ENCODE measurements at places on chromosomes 12 and 14.

- DNase-seq = no peak
These were observed 5.2 kb downstream of the MYBPC1 start for GRCh38 chr12:101599771-101600484.

DNA sequence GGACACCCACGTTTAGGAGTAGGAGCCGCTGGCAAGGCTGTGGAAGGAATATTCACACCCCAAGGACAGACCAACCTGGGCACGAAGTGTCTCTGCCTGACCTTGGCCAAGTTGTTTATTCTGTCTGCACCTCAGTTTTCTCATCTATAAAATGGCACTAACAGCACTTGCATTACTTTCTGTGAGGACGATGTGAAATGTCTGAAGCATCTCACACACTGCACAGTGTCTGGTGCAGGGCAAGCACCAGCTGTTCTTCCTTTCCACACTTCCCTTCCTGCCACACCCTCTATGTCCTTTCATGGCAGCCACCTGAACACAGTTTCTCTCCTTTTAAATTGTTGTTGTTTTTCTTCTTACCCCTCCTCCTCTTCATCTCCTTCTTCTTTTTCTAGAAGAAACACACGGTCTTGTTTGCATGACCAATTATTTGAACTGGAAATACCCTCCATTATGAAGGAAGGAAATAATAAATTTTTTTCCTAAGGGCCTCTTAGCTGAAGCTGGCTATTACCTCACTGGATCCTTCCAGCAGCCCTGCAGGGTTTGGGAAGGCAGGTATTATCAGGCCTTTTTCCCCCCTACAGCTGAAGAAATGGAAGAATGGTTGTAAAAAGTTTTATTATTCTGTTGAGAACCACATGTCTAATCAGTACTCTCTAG, 42.9 kb upstream of the ATP23 start:
- no peak for DNase-seq

DNA sequence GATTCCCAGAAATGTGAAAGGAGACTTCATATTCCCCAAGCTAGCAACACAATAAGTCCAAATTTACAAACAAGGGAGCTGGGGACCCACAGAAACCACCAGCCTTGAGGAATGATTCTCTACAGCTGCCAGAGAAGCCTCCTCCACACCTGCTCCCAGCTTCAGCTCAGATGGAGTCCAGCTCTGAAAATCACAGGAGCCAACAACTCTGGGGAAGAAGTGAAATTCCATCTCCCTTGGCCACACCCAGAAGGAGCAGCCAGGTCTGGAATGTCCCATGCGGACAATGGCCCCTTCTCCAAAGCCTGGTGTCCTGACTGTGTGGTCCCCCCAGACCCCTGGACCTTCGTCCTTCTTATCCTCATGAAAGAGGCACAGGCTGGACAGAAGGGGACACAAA, 45.4 kb downstream of the SYNE3 start:
- DNase-seq = no peak

- DNase-seq = no peak
These were observed 10.7 kb downstream of the PKP2 start for GRCh38 chr12:32885831-32886230.

- no peak for DNase-seq
These were observed 939.0 kb upstream of the TMEM132C start for GRCh38 chr12:127327986-127328385.

DNA sequence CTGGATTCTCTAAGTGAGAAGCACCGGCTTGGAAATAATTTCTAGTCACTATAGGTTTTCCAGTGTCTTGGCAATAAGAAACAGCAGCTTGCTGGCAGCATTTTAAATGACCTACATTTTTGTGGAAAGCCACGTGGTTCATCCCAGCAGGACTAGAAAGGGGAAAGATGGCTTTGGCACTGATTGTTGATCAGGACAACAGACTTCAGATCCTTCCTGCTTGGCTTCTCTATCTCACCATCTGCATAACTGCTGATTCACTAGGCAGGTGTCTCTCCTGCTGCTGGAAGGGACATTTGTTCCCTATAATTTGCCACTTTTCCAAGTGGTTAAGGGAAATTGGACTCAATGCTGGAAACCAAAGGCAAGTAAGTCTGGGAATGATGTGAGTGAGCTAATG, 131.0 kb downstream of the TTC8 start:
- DNase-seq = no peak

DNA sequence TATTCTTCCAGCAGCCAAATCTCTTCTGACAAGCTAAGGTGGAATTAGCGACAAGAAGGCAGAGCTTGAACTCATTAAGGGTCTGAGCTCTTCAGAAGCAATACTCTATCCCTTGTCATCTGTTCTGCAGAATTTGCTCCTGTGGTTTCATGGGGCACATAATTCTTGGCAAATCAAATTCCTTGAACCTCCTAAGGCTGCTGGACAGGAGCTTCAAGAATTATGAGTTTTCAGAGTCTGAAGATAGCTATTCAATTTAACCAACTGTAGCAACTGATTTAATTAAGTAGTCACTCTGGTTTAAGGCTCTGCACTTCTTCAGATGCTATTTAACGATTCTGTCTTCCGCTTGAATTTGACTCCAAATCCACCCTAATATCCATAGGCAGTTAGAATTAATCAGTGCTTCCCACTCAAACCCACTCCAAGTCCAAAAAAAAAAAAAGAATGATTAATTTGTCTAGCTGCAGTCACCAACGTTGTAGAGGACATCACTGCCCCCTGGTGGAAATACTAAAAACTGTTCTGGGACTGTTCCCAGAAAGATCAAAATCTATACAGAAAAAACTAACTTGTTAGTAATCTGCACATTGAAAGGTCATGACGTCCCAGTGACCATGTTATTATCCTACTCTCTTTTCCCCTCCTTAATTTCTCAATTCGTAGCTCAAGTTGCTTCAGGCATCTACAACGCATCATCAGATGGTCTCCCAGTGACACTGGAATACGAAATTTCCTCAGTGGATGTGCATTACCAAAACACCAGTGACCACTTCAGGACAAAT, 169.9 kb downstream of the KIF21A start:
- DNase-seq = peak; percentile 6

- DNase-seq = no peak
These were observed 460 bp upstream of the SYNE2 start for GRCh38 chr14:63852271-63852816.

DNA sequence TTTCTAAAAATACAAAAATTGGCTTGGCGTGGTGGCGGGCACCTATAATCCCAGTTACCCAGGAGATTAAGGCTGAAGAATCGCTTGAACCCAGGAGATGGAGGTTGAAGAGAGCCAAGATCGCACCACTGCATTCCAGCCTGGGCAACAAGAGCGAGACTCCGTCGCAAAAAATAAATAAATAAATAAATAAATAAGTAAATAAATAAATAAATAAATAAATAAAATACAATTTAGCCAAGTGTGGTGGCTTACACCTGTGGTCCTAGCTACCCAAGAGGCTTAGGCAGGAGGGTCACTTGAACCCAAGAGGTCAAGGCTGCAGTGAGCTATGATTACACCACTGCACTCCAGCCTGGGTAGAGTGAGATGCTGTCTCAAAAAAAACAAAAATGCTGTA, 26.5 kb upstream of the SPTSSA start:
- DNase-seq = no peak

- no peak for DNase-seq
These were observed 470.9 kb downstream of the VRK1 start for GRCh38 chr14:97268097-97268496.

DNA sequence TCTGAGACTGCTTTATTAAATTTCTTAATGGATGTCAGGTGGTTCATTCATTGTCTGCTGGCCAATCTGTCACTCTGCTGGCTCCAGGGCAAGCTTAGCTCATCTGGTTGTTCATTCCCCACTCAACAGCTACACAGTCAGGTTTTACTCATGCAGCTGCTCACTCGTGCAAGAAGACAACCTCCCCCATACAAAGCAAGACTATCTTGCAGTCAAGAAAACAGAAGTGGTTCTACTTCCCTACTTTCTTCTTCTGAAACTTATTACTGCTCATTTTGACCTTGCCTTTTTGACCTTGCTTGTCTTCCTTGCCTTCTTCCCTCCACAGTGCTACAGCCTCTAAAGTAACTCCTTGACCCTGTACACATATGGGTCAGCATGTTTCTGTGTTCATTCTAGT, 277.9 kb downstream of the SSPN start:
- no peak for DNase-seq

DNA sequence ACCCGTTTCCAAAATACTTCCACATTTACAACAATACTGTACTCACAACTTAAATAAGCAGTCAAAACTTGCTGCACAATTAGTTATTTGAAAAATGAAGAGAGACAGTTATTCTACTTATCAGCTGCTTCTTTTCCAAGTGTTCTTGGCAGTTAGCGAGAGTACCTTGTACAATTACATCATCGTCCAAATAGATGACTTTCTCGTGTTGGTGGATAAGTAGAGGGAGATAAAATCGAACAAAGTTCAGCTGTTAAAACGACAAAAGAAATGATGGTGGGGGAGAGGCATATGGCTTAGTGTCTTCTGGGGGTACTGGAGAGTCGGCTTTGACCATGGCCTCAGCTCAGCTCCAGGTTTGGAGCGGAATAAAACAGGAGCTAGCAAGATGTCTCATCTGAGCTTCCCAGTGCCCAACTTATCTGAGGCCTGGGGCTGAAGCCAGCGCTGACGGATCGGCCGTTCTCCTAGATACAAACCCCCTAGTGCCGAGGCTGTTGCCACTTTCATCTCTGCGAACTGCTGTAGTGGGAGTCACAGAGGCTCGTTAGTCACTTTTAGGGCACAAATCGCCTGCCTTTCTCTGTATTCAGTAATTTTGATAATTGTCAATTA, 31.7 kb downstream of the TDG start:
- no peak for DNase-seq

DNA sequence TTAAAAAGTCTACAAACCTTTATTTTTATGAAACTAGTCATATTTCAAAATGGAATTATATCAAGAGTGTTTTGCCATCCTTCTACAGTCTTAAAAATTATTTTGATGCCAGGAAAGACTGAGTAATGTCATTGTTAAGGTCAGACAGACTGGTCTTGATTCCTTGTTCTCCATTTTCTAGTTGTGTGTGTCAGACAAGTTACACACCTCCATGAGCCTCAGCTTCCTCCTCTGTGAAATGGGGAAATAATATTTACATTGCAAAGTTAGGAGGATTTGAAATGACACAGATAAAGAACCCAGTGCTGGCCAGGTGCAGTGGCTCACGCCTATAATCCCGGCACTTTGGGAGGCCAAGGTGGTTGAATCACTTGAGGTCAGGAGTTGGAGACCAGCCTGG, 47.4 kb upstream of the ELK3 start:
- no peak for DNase-seq

GRCh38 chr14:77200406-77200985, 18.9 kb downstream of the TMEM63C start:
- no peak for DNase-seq

DNA sequence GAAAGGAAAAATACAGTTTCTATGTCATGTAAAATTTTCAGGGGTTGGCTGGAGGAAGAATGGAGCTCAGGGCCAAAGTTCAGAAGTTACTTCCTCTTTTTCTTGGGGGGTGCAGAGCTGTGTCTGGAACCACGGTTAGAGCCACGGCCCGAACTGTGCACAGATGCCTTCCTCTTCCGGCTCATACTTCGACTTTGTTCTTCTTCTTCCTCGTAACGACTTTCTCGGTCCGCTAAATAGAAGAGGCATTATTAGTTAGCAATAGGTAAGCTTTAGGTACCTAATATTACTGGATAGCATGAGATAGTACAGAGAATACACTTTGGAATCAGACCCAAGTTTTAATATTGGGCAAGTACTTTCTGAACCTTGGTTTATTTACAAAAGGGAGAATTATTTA, 31.2 kb downstream of the SUPT16H start:
- DNase-seq = no peak

DNA sequence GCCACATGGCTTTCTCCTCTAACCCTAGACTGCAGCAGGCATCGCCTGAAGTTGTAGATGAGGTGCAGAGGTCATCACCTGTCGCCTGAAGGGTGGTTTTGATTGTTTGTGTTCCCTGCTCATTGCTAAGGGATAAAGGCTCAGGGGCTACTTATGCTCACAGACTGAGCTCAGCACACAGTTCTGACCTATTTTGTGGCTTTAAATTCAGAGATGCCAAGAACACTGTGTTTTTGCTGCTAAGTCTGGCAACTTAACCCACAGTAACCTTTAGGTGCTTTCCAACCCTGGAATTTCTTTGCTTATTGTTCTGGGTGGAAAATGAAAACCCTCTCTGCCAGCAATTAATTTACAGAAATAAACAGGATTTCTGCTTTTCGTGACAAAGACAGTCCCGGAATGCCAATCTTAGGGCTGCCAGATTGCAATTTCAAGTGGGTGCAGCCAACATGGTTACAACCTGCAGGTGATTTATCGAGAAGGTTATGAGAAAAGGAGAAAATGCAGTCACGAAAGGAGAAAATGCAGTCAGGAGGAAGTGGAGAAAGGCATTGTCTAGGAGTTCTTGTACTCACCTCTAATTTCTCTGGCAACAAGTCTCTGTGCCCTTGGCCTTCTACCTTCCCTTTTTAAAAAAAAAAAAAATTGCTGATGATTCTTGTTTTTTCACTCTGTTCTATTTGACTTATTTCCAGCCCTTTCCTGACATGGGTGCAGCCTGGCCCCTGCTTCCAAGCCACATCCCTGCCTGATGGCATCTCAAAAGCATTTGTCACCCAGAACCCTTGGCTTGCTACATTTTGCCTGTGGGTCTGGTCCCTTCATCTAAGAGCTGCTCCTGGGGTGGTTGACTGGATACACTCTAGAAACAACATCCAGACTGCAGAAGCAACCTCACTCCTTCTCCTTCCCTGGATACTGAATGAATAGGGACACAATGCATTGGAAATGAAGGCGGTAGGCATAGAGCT, 23.3 kb downstream of the NPC2 start:
- no peak for DNase-seq

- no peak for DNase-seq
These were observed 39.0 kb upstream of the REP15 start for GRCh38 chr12:27657296-27657695.

- no peak for DNase-seq
These were observed 194.0 kb downstream of the DPF3 start for GRCh38 chr14:72699852-72700257.

- no peak for DNase-seq
These were observed 264.9 kb downstream of the NOVA1 start for GRCh38 chr14:26332966-26333365.

- no peak for DNase-seq
These were observed at the start of gene GPX2 for GRCh38 chr14:64942531-64943111. Gene GPX2 (minus strand): TSS chr14:64942745. CDS start chr14:64942726, 19 bp downstream.

GRCh38 chr12:116430911-116431565, 128.1 kb upstream of the MAP1LC3B2 start:
- no peak for DNase-seq

DNA sequence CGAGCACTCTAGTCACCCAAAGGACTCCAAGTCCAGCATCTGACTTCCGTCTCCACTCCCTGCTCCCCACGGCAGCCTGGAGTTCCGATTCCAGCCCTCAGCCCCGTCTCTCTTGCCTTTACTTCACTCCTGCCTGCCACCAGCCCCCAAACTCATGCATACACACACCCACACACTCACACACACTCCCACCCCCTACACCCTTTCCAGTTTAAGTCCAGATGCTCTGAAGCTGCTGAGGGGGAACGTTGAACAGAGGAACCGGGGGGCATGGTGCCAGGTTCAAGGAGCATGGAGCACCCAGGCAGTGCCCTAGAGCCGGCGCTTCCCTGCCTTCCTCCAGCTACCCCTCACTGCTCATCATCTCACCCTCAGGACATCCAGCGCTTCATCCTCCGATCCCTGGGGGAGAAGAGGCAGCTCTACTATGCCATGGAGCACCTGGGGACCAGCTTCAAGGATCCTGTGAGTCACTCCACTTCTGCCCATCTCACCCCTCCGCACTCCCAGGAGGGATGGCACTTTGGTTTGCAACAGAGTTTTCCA, 3.3 kb downstream of the P3H3 start:
- DNase-seq = no peak

All from non-pigmented ciliary epithelial cell (primary cell).